ENCODE measurements at places on chromosomes 4 and X.

DNA sequence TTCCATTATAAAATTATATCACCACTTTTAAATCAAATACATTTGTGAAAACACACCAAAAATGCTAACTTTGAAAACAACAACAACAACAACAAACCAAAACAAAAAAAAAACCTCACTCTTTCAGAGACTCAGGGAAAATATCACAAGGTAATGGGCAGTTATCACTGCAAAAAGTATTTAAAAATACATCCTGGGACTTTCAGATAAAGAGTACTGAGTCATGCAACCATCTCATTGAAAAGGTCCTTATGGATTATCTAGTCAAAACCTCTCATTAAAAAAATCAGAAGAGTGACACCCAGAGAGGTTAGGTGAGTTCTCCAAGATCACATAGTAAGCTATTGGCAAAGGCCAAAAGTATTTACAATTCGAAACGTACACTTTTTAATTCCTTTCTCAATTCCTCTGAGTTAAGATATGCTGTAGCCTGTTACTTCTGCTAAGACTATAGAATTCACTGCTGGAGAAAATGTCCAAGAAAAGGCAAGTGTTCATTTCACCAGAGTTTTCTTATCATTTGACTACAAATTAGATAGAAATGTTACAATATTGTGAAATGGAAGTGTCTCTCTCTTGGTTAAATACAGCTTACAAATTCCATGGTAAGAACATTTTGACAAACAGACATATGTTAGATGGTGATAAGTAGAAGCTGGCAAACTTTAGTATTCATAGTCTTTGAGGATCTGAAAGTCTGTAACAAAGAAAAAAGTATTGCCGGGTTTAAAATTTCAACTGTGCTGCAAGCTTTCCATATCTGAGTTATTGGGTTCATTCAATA lies 9.3 kb downstream of the STX18 start:
- DNase-seq: no peak

DNA sequence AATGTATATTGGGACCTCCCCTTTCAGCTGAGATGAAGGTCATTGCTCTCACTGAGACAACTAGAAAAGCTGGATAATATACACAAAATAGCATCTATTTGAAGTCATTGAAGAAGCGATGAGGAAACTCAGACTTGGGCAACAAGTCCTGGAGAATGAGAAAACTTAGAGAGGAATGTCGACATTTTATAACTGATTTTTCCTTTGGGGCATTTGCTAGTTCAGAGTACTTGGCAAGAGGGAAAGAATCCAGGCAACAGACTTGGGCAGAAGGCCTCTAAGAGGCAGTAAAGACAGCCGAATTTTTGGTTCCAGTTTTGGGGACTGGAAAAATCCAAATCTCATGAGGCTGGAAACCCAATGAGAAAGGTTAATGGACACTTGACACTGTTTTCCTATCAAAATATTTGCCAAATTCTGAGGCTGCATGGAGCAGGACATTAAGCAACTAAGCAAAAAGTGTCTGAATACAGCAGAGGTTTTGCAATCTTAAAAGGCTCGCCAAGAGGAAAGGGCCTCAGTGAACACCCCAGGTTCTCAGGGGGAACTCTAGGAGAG lies 21.0 kb upstream of the ANXA5 start:
- DNase-seq: no peak

DNA sequence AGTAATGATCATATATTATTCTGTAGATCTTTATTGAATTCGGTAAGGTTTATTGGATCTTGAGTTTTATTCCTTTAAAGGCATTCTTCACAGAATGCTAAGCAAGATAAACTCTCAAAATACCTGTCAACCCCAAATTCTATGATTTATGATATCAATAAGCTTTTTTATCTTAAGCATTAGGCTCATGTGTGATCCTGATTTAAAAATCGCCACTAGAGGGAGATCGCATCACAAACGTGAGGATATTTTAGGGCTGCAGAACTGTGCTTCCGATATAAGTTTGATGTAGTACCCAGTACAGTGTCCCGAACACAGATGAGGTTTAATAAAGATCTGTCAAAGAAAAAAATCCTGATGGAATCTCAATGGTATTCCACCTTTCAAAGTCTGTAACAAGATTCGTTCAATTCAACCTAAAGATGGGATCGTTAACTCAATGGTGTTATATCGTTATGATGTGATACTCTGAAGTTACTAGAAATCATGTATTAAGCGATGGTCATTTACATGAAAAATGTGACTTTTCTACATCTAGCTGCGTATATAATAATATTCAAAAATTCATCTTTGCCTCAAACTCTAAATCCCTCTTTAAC lies 169.0 kb downstream of the CORIN start:
- peak; percentile 7 for DNase-seq

- DNase-seq: no peak
Measured at GRCh38 chrX:113473418-113473817, 632.8 kb upstream of the AMOT start.

DNA sequence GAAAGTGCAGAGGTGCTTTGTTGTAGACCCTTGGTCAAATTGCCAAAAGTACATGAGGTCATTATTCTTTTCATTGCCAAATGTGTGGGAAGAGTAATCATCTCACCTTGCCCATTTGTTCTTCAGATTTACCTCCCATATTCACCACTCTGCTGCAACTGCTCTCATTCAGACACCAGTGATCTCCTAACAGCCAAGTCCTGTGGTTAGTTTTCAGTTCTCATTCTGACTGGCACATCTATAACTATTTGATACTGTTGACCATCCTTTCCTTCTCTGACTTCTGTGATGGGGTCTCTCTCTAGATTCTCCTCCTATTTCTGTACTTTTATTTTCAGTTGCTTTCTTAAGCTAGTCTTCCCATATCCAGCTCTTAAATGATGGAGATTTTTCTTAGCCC lies 39.8 kb downstream of the GRIA3 start:
- DNase-seq: no peak

DNA sequence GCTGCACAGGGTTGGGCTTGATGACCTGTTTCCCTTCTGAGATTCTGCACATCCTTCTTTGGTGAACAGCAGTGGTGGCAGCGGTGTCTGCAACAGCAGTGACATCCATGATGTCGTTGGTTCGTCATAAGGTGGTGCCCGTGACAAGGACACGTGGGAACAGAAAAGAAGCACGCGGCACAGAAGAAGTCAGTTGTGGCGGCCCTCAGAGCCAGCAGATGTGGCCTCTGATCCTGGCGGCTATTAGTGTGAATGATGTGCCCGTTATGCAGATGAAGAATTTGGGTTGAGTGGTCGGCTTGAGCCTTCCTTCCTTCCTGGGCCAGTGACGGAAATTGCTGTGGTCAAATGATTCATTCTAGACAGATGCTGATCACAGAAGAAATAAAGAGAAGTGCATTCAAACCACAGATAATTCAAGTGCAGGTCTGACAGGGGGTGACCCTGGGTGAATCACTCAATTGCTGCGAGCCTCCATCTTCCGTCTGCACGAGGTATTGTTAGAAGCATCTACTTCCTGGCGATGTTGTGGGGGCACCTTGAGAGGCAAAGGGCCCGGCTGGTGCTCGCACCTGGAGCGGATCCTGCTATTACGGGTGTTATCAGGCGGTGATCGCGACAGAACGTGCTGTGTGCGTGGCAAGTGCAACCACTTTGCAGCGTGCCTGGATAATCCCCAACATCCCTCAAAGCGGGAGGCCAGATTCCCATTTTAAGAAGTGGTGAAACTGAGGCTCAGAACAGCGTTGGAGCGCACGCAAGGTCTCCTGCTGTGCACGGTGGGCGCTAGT lies 215.2 kb upstream of the PSAPL1 start:
- DNase-seq: peak; percentile 78

DNA sequence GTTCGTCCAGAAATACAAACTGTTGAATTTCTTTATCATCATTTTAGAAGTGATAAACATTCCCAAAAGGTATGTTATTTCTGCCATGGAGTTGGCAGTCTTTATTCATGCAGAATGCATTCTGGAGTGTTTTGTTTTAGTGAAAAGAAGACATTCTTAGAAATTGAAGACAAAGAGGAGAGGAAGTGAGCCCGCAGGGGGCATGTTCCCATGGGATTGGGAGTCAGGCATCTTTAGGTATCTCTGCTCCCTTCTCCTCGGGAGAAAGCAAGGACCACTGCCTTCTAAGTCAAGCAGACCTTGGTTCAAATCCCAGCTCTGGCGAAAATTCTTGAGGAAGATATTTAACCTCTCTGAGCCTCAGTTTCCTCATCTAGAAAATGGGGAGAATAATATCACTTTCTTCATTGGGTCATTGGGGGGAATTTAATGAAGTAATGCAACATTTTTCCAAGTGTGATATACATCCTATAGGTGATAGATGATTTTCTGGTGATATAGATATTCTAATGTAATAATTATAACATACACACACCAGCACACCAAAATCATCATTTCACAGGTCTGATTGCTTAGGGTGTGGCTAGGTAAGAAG lies 26.5 kb upstream of the CHRNA9 start:
- DNase-seq: no peak

DNA sequence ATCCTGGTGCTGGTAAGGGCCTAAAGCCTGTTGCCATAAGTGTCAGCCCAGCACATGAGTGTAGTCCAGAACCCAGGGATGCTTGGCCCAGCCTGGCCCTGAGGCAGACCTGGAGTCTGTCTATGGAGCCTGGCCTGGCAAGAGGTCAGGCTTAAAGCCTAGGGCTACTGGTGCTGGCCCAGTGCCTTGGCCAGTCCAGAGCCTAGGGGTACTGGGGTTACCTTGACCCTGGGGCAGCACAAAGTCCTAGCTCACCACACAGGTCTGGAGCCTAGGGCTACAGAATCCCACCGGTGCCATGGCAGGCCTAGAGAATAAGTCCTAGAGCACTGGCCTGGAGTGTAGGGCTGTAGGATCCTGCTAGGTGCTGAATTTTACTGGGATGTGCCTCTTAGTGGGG lies 393.8 kb downstream of the MAGEE1 start:
- no peak for DNase-seq

DNA sequence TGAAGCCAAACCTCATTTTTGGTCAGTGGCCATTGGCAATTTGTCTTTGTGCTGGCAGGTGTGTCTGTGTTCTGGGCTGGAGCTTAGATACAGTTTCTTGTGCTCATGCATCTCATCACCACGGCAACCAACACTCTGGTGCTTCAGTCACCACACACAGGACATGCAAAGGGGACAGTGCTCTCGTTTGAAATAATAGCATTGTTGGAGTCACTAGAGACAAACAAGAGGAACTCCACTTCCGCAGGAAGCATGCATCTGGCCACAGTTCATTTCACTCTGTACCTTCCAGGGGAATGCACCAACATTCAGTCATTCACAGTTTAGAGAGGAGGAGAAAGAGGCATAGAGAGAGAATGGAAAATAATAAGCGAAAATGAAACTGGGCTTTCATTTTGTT lies 267.4 kb downstream of the ANK2 start:
- DNase-seq: no peak
